A549 treated with Mapracorat at 1 μM for 4 hours (cell line): ENCODE measurements at places on chromosomes 16 and 17. TPM values are rescaled to one million over a fixed set of nuclear protein-coding genes. Genes with fewer than 3 reads are reported as not detected.

The C1QTNF8 gene
- not detected in 5 replicates for total RNA-seq

The ABCA6 gene
- not detected in 5 replicates for total RNA-seq

The CALB2 gene
- total RNA-seq = 4.5 to 8.0 TPM (median 5.4 TPM) in 5 replicates

The RUNDC3A gene
- 0.74 to 1.1 TPM (median 0.83 TPM) in 5 replicates for total RNA-seq

The RNF222 gene
- total RNA-seq = not detected in 5 replicates

The KRTAP3-1 gene
- 0.35 TPM in 1 of 5 replicates, not detected in the others for total RNA-seq

The CA5A gene
- not detected in 5 replicates for total RNA-seq

The ATF7IP2 gene
- total RNA-seq = 10.2 to 11.4 TPM (median 10.5 TPM) in 5 replicates

The CHST5 gene
- total RNA-seq = 0.06 to 0.29 TPM (median 0.12 TPM) in 4 of 5 replicates, not detected in the other

The GPR142 gene
- not detected in 5 replicates for total RNA-seq

The KRT12 gene
- total RNA-seq = not detected in 5 replicates

The PTGES3L gene
- total RNA-seq = 0.45 to 1.3 TPM (median 1.1 TPM) in 5 replicates

The MT4 gene
- total RNA-seq = not detected in 5 replicates

The WFIKKN1 gene
- 0.08 to 0.23 TPM (median 0.12 TPM) in 5 replicates for total RNA-seq

The CEP131 gene
- 6.0 to 9.8 TPM (median 8.0 TPM) in 5 replicates for total RNA-seq

The KRTAP4-1 gene
- 0.16 to 0.38 TPM (median 0.18 TPM) in 3 of 5 replicates, not detected in the others for total RNA-seq

The KIFC3 gene
- total RNA-seq = 105 to 161 TPM (median 149 TPM) in 5 replicates

The PRR29 gene
- total RNA-seq = 0.55 to 1.2 TPM (median 0.66 TPM) in 5 replicates

The ALDH3A1 gene
- 777 to 1,128 TPM (median 798 TPM) in 5 replicates for total RNA-seq

The SYT17 gene
- total RNA-seq = 9.7 to 13.1 TPM (median 11.0 TPM) in 5 replicates

The YBX2 gene
- 0.35 to 0.65 TPM (median 0.56 TPM) in 5 replicates for total RNA-seq

The OR2C1 gene
- not detected in 5 replicates for total RNA-seq

The KCNH6 gene
- not detected in 5 replicates for total RNA-seq

The SLC7A6 gene
- total RNA-seq = 27.2 to 35.7 TPM (median 30.9 TPM) in 5 replicates

The VAT1L gene
- total RNA-seq = not detected in 5 replicates

The OTOP3 gene
- not detected in 5 replicates for total RNA-seq

The AXIN1 gene
- total RNA-seq = 24.5 to 34.7 TPM (median 31.7 TPM) in 5 replicates

The ZNF629 gene
- total RNA-seq = 15.7 to 18.8 TPM (median 18.0 TPM) in 5 replicates

The BRCA1 gene
- 19.7 to 25.4 TPM (median 24.1 TPM) in 5 replicates for total RNA-seq

The ABCC6 gene
- 0.70 to 1.8 TPM (median 0.95 TPM) in 5 replicates for total RNA-seq

The TLCD3A gene
- total RNA-seq = 56.2 to 61.9 TPM (median 60.6 TPM) in 5 replicates

The TBC1D3 gene
- 0.07 TPM in 1 of 5 replicates, not detected in the others for total RNA-seq

The TOP2A gene
- total RNA-seq = 192 to 232 TPM (median 208 TPM) in 5 replicates

The ZP2 gene
- not detected in 5 replicates for total RNA-seq

The ANKRD40CL gene
- not detected in 5 replicates for total RNA-seq

The CNGB1 gene
- 0.05 to 0.49 TPM (median 0.08 TPM) in 5 replicates for total RNA-seq

The ASIC2 gene
- 1.3 to 2.0 TPM (median 1.7 TPM) in 5 replicates for total RNA-seq

The SSTR5 gene
- total RNA-seq = 0.28 to 0.72 TPM (median 0.35 TPM) in 5 replicates

The LPCAT2 gene
- total RNA-seq = 3.6 to 7.4 TPM (median 5.9 TPM) in 5 replicates

The CDT1 gene
- 24.3 to 34.5 TPM (median 31.0 TPM) in 5 replicates for total RNA-seq

The TMEM114 gene
- total RNA-seq = not detected in 5 replicates
